Caco-2 (cell line): ENCODE measurements at places on chromosomes 7 and 10. TPM values are rescaled to one million over a fixed set of nuclear protein-coding genes. Genes with fewer than 3 reads are reported as not detected.

GRCh38 chr10:117374506-117375359 lies 507 bp downstream of the PDZD8 start:
- peak; percentile 44 for DNase-seq

Gene GARIN1A
- 0.48 and 0.79 TPM in 2 replicates for total RNA-seq

DNA sequence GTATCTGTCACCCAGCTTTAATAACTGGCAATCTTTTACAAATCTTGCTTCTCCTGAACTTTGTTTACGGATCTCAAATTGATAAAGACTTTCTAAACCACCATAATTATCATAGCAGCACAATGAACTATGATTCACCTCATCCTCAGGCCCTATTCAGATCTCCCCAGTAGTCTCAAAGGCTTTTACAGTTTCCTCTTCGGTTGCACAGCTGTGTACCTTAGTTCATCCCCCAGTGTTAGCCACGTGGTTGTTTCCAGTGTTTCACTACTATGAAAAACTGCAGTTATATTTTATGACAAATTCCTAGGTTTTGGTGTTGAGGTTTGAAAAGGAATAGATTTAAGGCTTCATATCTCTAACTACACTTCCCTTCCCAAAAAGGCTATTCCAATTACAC lies 24.9 kb downstream of the PAXIP1 start:
- DNase-seq = no peak

Gene ANKRD7
- total RNA-seq = not detected in 2 replicates

DNA sequence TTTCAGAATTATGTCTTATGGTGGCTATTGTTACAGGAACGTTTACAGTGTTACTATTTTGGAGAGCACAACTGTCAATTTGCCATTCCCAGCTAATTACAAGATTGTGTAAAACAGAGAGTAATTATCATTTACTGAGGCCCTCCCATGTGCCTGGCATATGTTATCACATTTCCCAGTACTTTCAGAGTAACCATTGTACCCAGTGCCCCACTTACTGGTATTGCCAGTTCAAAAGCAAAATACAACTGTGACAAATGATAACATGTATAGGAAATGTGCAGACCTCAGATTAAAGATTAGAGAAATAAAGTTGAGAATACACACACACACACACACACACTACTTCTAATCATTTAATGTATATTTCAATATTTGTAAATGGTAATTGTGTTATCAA lies 572.5 kb downstream of the POM121L12 start:
- DNase-seq = no peak

- no peak for DNase-seq
Observed at GRCh38 chr10:38076687-38077086, 17.4 kb upstream of the ZNF37A start.

DNA sequence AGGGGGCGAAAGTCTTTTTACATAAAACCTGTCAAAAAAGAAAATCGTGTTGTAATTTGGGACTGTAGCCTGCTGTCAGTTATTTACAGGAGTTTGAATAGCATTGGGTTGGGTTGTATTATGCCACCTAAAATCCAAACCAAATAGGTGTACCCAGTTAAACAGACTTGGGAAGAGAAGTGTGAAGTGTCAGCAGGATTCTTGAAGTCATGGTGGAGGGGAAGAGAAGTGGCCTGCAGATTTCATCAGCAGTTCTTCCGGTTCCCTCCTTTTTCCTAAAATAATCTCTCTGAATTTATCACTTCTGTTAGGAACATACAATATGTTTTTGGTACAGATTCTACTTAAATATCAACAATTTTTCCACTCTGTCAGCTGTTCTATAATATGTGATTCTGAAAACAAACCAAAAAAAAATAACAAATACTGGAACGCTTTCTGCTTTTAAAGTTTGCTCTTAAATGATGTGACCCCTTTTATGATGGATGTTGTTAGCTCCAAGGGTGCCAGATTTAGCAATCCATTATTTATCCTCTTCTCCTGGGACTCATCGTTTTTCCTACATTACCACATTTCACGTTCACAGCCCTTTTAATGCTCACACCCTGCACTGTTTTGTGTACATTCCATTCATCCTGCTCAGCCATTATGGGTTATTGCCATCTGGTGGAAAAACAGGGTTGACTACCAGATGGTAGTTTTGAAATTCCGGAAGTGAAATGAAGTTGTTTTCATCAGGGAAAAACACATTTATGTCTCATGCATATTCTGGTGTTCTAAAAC lies 18.7 kb upstream of the ARHGAP12 start:
- peak; percentile 74 for DNase-seq

DNA sequence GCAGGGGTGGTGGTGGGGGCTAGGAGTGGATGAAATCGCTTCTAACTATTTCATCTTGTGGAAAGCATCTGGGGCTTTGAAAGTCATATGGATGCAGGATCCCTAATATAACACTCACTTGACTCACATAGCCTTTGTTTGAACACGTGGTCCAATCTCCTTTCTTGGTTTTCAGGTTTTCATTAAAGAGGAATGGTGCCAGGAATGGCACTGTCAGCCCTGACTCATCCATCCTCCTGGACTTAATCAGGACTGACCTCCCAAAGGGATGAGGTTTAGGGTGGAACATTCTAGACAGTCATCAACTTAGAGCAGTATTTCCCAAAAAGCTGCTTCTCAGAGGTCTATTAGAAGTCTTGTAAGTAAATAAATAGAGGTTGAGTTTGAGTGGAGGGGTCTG lies 162.0 kb upstream of the PLXNA4 start:
- DNase-seq = no peak

Gene BLNK
- 0.30 and 0.36 TPM in 2 replicates for total RNA-seq

- no peak for DNase-seq
Observed at GRCh38 chr10:124629415-124629814, 114.8 kb downstream of the FAM53B start.

- no peak for DNase-seq
Observed at GRCh38 chr10:116281775-116282174, 8.8 kb upstream of the GFRA1 start.
